Activated CD4-positive, alpha-beta memory T cell treated with anti-CD3 and anti-CD28 coated beads, Interleukin-2, amount 10 ng/mL, durations not matched to agents 7 days and 5 days (primary cell): ENCODE measurements at places on chromosomes 7 and 10. TPM values are rescaled to one million over a fixed set of nuclear protein-coding genes. Genes with fewer than 3 reads are reported as not detected.
A peak's percentile ranks its signal among the peaks of the same experiment; 100 is the strongest.

AKR1C8 gene
- 1.5 TPM for total RNA-seq

HSPA12A gene
- 0.05 TPM for total RNA-seq

MEOX2 gene
- not detected for total RNA-seq

RHEB gene
- 85.1 TPM for total RNA-seq

TBC1D12 gene
- total RNA-seq = 0.30 TPM

CLDN15 gene
- total RNA-seq = 19.7 TPM

BLNK gene
- not detected for total RNA-seq

HOGA1 gene
- total RNA-seq = not detected

SAMD8 gene
- 13.9 TPM for total RNA-seq

- no peak for DNase-seq
- no peak overlapping the region for H3K27ac ChIP-seq
- peaks cover 1% of the 10 kb centered on the region for H3K27me3 ChIP-seq
- no peaks in the 10 kb centered on the region for H3K4me1 ChIP-seq
- H3K4me3 ChIP-seq = no peak overlapping the region
- no peaks in the 10 kb centered on the region for H3K36me3 ChIP-seq
Measured at GRCh38 chr10:51427758-51428157, 271.6 kb downstream of the CSTF2T start.

- no peak for DNase-seq
- H3K4me1 ChIP-seq = no peaks in the 10 kb centered on the region
- H3K4me3 ChIP-seq = no peak overlapping the region
- H3K27ac ChIP-seq = no peak overlapping the region
Measured at GRCh38 chr7:154304231-154304630, 252.0 kb downstream of the DPP6 start.

DNA sequence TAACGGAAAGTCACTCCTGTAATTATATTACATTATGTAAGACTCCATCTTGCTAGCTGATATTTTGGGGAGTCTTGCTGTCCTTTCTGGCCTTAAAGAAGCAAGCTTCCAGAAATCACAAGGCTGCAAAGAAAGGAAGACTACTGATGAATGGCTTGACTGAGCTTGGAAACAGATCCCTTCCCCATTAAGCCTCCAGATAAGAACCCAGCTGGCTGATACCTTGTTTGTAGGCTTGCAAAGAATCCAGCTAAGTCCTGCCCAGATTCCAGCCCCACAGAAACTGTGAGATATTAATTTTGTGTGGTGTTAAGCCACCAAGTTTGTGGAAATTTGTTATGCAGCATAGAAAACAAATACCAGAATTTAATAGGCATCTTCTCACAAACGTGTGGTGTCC, 49.9 kb upstream of the TMEM106B start:
- H3K4me3 ChIP-seq = no peak overlapping the region
- no peaks in the 10 kb centered on the region for H3K27me3 ChIP-seq
- peaks cover 2% of the 10 kb centered on the region for H3K4me1 ChIP-seq
- DNase-seq = no peak
- H3K36me3 ChIP-seq = peaks cover 4% of the 10 kb centered on the region

GRCh38 chr10:21406595-21407193, 118.8 kb downstream of the SKIDA1 start:
- peaks cover 12% of the 10 kb centered on the region for H3K4me1 ChIP-seq
- DNase-seq = no peak
- H3K27me3 ChIP-seq = peaks cover 3% of the 10 kb centered on the region
- no peaks in the 10 kb centered on the region for H3K36me3 ChIP-seq

DNA sequence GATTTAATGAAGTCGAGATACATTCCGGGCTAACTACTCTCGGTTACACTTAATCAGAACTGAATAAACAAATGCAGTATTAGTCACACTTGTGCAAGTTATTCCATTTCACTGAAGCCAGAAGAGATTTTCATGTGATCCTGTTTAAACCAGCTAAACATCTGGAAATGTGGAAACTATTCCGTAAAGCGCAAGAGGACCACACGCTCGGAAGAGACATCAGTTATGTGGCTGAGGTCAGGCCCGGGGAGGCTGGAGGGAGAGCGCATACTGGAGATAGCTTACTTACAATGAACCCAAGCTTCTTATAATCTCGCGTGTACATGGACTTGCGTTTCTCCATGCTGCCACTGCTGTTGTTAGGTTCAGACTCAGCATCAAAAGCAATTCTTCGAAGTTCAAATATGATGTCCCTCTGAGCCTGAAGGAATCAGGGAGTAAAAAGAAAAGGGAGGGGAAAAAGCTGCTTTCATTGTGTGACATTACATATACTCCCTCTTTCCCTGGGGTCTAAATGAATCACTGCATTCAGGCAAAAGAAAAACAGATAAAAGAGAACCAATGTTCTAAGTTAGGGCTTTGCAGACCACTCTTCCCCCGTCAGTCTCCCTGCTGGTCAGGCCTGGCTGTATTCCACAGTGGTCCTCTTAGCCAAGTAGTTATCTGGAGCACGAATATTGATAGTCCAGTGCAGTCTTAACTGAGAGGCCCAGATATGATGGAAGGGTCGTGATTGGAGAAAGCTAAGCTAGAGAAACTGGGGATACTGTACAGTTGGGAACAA, 237.4 kb downstream of the ELMO1 start:
- no peak overlapping the region for H3K4me3 ChIP-seq
- peaks cover 12% of the 10 kb centered on the region for H3K4me1 ChIP-seq

- DNase-seq = no peak
- H3K4me3 ChIP-seq = no peak overlapping the region
Measured at GRCh38 chr10:69965086-69965485, 87.6 kb upstream of the MACROH2A2 start.

DNA sequence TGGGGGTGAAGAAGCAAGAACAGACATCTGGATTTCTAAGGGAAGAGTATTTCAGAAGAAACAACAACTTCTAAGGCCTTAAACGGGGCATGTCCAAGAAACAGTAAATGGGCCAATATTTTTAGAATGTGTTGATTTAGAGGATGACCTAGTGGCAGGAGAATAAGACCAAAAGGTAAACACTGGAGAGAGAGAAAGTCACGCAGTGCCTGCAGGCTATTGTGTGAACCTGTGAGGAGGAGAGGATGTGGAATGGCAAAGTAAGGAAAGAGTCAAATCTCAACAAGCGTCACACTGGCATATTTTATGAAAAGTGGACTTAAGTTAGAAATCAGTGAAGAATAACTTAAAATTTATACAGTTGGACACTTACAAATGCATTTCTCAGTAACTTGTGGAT, 78.1 kb upstream of the EGFR start:
- no peaks in the 10 kb centered on the region for H3K4me1 ChIP-seq
- no peaks in the 10 kb centered on the region for H3K36me3 ChIP-seq
- peaks cover 6% of the 10 kb centered on the region for H3K27me3 ChIP-seq

- peaks cover 8% of the 10 kb centered on the region for H3K27me3 ChIP-seq
- H3K36me3 ChIP-seq = no peaks in the 10 kb centered on the region
- DNase-seq = no peak
- H3K4me3 ChIP-seq = no peak overlapping the region
- H3K27ac ChIP-seq = no peak overlapping the region
- H3K4me1 ChIP-seq = peaks cover 15% of the 10 kb centered on the region
Measured at GRCh38 chr10:45253183-45253914, 62.1 kb downstream of the OR13A1 start.

- no peak overlapping the region for H3K27ac ChIP-seq
- H3K4me3 ChIP-seq = no peak overlapping the region
- H3K4me1 ChIP-seq = peaks cover 4% of the 10 kb centered on the region
- peaks cover 14% of the 10 kb centered on the region for H3K36me3 ChIP-seq
- DNase-seq = no peak
Measured at GRCh38 chr10:35172574-35172973, 45.9 kb downstream of the CREM start.

DNA sequence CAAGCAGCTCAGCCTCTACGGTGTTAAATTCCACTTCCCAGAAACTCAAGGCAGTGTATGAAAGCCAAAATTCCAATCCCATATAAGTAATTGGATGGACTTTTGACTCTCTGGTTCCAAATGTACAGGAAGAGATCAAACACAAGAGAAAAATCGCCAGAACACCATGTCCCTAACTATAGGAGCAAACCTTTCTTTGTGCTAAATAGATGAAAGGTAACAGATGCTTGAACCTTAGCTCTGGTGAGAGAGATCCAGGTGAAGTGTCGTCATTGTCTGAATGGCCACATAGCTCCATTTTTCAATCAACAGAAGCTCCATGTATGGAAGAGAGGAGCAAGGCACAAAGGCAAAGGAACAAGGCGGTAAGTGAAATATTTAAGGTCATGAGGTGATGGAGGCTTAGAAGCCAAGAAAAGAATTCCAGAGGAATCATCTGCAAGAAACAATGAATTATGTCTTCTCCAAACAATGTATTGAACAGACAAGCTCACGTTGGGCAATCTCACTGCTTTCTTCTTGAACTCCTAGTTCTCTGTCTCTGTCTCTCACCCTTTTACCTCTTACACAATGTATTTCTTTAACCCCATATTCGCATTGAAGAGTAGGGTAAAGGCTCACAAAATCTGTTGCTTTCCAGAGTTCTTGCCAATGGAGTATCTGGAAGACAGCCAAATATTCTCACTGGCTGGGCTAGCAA, 585.1 kb downstream of the GATA3 start:
- DNase-seq = no peak
- no peaks in the 10 kb centered on the region for H3K27me3 ChIP-seq
- H3K4me3 ChIP-seq = no peak overlapping the region
- H3K4me1 ChIP-seq = no peaks in the 10 kb centered on the region
- H3K27ac ChIP-seq = no peak overlapping the region

GRCh38 chr7:140981951-140982350, 32.8 kb downstream of the MRPS33 start:
- peaks cover 2% of the 10 kb centered on the region for H3K4me1 ChIP-seq
- no peaks in the 10 kb centered on the region for H3K36me3 ChIP-seq
- no peak overlapping the region for H3K4me3 ChIP-seq
- H3K27me3 ChIP-seq = peaks cover 18% of the 10 kb centered on the region

DNA sequence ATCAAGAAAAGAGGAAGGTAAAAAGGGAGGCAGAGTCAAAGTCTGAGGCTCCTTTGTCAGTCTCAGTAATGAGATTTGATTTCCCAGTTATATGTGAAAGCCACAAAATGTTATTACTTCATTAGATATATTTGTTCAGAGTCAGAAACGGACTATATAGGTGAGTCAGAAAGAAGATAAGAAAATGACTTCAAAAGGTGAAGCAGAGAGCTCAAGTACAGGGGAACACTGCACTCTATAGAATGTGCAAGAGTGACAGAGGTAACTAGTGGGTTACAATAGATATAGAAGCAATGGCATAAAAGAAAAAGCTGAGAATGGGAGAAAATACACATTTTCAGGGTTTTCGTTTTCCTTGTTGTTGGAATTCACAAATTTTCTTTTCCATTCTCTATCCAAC, 43.3 kb downstream of the DGKB start:
- no peak for DNase-seq
- H3K36me3 ChIP-seq = no peaks in the 10 kb centered on the region
- H3K4me3 ChIP-seq = no peak overlapping the region
- no peaks in the 10 kb centered on the region for H3K27me3 ChIP-seq

DNA sequence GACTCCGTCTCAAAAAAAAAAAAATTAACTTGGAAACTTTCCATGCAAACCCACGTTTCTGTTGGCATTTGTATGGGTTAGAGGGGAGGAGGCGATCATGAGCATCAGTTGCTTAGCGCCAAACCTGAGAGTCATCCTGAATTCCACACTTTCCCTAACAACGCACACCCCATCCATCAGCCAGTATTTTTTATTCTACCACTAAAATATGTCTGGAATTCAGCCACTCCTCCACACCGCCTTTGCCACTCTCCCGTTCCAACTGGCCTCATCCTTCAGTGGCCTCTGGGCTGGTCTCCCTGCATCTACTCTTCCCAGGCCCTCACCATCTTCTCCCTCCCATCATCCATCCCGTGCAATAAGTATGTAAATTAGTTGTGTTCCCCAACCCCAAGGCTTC, 4.7 kb upstream of the LMBR1 start:
- H3K36me3 ChIP-seq = no peaks in the 10 kb centered on the region
- peaks cover 11% of the 10 kb centered on the region for H3K27me3 ChIP-seq
- H3K4me1 ChIP-seq = peaks cover 45% of the 10 kb centered on the region

DNA sequence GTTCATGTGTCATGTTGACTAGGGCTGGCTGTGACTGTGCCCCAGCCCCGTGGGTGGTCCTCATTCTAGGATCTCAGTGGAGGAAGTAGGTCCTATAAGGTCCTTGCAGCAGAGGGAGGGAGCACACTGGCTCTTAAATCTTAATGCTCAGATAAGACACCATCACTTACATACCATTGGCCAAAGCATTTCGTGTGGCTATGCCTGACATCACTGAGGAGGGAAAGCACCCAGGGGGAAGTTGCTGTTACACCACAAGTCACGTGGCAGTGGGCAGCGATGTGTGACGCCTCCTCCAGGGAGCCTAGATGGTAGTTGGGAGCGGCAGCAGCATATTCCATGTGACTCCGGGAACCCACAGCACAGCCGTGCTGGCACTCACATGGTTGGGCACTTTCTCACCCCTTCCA, 224.7 kb upstream of the SH2B2 start:
- H3K27me3 ChIP-seq = no peaks in the 10 kb centered on the region
- no peak for DNase-seq
- no peak overlapping the region for H3K4me3 ChIP-seq
- H3K27ac ChIP-seq = no peak overlapping the region
- H3K36me3 ChIP-seq = no peaks in the 10 kb centered on the region

- H3K4me1 ChIP-seq = no peaks in the 10 kb centered on the region
- H3K27ac ChIP-seq = no peak overlapping the region
- H3K4me3 ChIP-seq = no peak overlapping the region
- no peak for DNase-seq
Measured at GRCh38 chr7:46393142-46393541, 472.1 kb upstream of the IGFBP3 start.

DNA sequence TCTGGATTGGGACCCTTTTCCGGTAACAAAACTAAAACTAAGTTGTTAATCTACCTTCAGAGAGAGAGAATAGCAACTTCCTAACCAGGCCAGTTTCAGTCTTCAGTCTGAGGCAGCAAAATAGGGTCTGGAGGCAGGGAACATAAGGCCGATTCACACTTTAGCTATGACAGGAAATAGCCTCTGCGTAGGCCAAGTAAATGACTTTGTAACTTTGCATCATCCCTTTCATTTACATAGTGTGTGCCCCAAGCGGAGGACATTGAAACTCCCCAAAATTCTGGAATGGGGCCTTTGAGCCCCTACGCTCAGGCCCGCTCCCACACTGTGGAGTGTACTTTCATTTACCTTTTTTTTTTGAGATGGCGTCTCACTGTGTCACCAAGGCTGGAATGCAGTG, 1.7 kb upstream of the UPP1 start:
- H3K27ac ChIP-seq = peak overlapping the region; percentile 95
- H3K27me3 ChIP-seq = no peaks in the 10 kb centered on the region
- peak overlapping the region; percentile 67 for H3K4me3 ChIP-seq
- H3K4me1 ChIP-seq = peaks cover 80% of the 10 kb centered on the region
- DNase-seq = peak; percentile 46
- peaks cover 45% of the 10 kb centered on the region for H3K36me3 ChIP-seq

GRCh38 chr7:151759591-151760042, 117.3 kb downstream of the PRKAG2 start:
- no peaks in the 10 kb centered on the region for H3K36me3 ChIP-seq
- DNase-seq = peak; percentile 61
- H3K4me1 ChIP-seq = peaks cover 21% of the 10 kb centered on the region
- H3K27ac ChIP-seq = no peak overlapping the region

GRCh38 chr7:155211173-155211572, 86.5 kb upstream of the INSIG1 start:
- no peak overlapping the region for H3K27ac ChIP-seq
- H3K4me1 ChIP-seq = peaks cover 24% of the 10 kb centered on the region
- H3K36me3 ChIP-seq = peaks cover 3% of the 10 kb centered on the region

- H3K4me3 ChIP-seq = no peak overlapping the region
- DNase-seq = no peak
- H3K36me3 ChIP-seq = peaks cover 12% of the 10 kb centered on the region
- no peak overlapping the region for H3K27ac ChIP-seq
- H3K4me1 ChIP-seq = peaks cover 5% of the 10 kb centered on the region
Measured at GRCh38 chr7:22809902-22810642, 12.6 kb downstream of the TOMM7 start.
